ENCODE measurements at places on chromosomes 3 and 15.
A peak's percentile ranks its signal among the peaks of the same experiment; 100 is the strongest.

- DNase-seq, result no peak
Measured at GRCh38 chr3:187518616-187519015, 150.4 kb downstream of the RTP4 start.

DNA sequence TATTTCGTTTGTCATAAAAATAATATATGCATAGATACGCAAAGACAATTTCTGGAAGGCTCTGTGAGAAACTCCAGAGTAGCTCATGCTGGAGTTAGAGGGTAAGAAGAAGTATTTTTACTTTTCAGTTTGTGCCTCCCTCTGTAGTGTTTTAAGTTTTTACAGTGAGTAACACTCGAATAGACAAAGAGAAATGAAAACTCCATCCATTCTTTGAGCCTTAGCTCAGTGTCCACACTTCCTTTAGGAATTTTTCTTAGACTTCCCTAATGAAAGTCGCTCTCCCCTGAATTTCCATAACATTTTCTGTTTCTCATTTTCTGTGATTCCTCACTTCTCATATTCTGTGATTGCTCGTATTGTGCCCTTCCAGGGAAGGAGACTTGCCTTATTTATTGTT, 2.1 kb downstream of the BLOC1S6 start:
- no peak for DNase-seq

- no peak for DNase-seq
Measured at GRCh38 chr3:97763586-97764406, 762 bp upstream of the ARL6 start.

GRCh38 chr3:42053476-42053875, 37.7 kb upstream of the TRAK1 start:
- DNase-seq, result no peak

DNA sequence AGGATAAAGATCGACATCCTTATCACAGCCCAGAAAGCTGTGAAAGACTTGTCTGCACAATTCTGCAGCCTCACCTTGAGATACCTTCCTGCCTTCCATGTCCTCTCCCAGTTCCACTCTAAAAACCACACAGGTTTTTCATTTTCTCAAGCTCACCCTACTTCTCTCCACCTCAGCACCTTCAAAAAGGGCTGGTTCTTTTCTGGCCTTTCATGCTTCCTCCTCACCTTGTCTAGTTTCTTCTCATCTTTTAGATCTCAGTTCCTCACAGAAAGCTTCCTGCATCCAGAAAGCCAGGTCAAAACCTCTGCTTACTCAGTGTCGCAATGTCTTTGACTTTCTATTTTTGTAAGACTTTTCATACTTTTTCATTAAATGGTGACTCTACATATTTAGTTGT, 140.2 kb upstream of the STT3B start:
- DNase-seq, result no peak

- DNase-seq, result peak; percentile 3
Measured at GRCh38 chr3:81485444-81485865, 276.0 kb downstream of the GBE1 start.

DNA sequence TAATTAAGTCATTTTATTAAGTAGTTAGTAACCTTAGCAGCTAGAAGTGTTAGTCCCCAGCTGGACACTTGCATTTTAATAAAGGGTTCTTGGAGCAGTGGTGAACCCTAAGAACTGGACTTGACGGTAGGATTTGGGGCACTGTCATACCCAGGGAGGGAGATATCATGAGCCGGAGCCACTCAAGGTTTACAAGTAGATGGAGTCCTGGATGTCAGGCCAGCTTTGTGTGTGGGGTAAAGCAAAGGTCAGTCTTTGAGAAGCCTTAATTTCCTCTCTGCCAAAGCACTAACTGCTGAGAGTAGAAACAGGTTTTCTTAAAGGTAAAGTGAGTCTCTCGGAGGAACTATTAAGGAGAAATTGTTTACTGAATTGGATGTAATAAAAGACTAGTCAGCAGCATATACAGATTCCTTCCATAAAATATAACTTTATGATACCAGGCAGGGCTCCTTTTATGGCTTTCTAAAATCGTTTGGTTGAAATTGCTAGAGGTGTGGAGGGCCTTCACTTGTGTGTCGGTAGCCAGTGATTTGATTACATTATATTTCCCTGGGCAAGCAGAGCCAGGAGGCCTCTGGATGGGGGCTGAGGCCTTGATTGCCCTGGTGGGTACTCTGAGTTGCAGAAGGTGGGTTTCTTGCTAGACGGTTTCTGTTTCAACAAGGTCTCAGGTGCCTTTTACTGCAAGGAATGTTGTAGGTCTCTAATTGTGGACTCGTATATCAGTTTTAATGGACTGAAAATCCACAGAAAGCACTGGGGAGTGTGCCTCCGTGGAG, 23.1 kb downstream of the SQOR start:
- no peak for DNase-seq

GRCh38 chr3:67059443-67059842, 61.3 kb downstream of the KBTBD8 start:
- DNase-seq, result no peak

All from stimulated activated naive B cell treated with anti-CD40 and anti-IgM and Interleukin-4, amounts not matched to agents 10 μg/mL and 1 μg/mL and 100 μg/mL, for 72 hours (primary cell).